ENCODE measurements at places on chromosomes 7 and 10. TPM values are rescaled to one million over a fixed set of nuclear protein-coding genes. Genes with fewer than 3 reads are reported as not detected.

- no peak overlapping the region for H3K27ac ChIP-seq
- no peak overlapping the region for H3K4me3 ChIP-seq
- H3K27me3 ChIP-seq: peaks cover 37% of the 10 kb centered on the region
- H3K36me3 ChIP-seq: no peaks in the 10 kb centered on the region
- peaks cover 12% of the 10 kb centered on the region for H3K4me1 ChIP-seq
- no peak for DNase-seq
Measured at GRCh38 chr10:46285966-46286620, 704 bp upstream of the ANTXRL start.

GRCh38 chr10:23694921-23695824, 256.3 kb downstream of the OTUD1 start:
- peaks cover 8% of the 10 kb centered on the region for H3K4me1 ChIP-seq
- DNase-seq: peak; percentile 73
- peaks cover 96% of the 10 kb centered on the region for H3K27me3 ChIP-seq
- H3K36me3 ChIP-seq: no peaks in the 10 kb centered on the region
- H3K4me3 ChIP-seq: peak overlapping the region; percentile 86

DNA sequence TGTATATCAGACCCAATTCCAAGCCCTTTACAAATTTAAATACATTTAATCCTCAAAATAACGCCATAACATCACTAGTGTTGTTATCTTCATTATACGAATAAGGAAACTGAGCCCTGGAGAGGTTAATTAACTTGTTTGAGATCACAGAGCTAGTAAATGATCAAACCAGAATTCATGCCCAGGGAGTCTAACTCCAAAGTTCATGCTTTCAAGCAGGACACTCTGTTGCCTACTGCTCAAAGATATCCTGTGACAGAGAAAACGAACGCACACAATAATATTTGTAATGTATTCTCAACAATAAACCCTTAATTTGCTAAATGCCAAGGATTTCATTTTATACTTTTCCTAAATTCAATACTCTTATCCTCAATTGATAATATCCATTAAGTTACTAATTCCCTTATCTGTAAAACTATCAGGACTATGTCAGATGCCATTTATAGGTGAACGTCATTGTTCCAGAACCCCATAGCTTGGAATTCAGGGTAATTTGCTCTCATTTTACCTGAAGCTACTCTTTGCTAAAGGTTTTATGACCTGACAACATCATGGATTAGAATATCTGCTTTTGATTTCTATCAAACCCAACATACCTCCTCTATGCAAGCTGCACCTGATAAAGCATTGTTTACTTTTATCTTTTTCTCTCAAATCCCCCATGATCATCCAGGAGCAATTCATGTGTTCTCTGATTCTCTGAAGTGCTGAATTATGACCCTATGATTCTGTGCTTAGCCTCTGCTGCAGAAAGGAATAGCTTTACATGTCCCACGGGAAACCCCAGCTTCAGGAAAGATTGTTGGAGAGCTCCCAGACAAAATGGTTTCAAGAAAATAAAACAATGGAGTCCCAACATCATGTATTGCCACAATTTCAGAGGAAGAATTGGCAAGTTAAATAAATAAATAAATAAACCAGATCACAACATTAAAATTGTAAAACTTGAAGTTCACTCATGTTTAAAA, 150.2 kb upstream of the CDK1 start:
- no peaks in the 10 kb centered on the region for H3K36me3 ChIP-seq
- no peak for DNase-seq
- no peaks in the 10 kb centered on the region for H3K27me3 ChIP-seq
- H3K27ac ChIP-seq: no peak overlapping the region
- peaks cover 11% of the 10 kb centered on the region for H3K4me1 ChIP-seq
- peak overlapping the region; percentile 14 for H3K4me3 ChIP-seq

DNA sequence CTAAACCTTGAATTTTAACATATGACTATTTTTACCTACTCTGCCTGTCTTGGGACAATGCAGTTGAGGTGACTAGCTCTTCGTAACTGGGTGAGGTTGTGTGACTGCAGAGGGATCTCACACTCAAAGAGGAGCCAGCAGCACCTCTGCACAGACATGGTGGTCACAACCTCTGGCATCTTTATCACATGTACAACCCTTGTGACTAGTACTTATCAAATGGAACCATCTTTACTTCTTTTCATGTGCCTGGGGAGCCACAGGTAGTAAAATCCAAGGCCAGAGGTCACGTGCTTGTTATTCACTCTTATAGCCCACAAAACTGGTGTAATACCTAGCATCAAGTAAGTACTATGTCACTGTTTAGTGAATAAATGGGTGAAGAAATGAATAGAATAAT, 244.3 kb downstream of the COBL start:
- H3K4me1 ChIP-seq: no peaks in the 10 kb centered on the region
- no peaks in the 10 kb centered on the region for H3K36me3 ChIP-seq
- H3K27ac ChIP-seq: no peak overlapping the region

GRCh38 chr7:158706273-158706704, 1.7 kb upstream of the NCAPG2 start:
- peak overlapping the region; percentile 82 for H3K4me3 ChIP-seq
- no peaks in the 10 kb centered on the region for H3K36me3 ChIP-seq
- H3K27ac ChIP-seq: peak overlapping the region; percentile 46

Gene PTPRZ1
- 43.4 TPM for total RNA-seq

Gene DCLRE1A
- total RNA-seq: 9.2 TPM

Gene MEOX2
- 3.0 TPM for total RNA-seq

Gene NOS3
- total RNA-seq: 1.7 TPM

Gene INA
- total RNA-seq: 9.4 TPM

Gene PALD1
- 9.6 TPM for total RNA-seq

All from type B pancreatic cell (in vitro differentiated cells).